Renal cortex interstitium (tissue), 15 donors: ENCODE measurements at places on chromosomes 16 and 17. TPM values are rescaled to one million over a fixed set of nuclear protein-coding genes. Genes with fewer than 3 reads are reported as not detected.
A peak's percentile ranks its signal among the peaks of the same experiment; 100 is the strongest.

DNA sequence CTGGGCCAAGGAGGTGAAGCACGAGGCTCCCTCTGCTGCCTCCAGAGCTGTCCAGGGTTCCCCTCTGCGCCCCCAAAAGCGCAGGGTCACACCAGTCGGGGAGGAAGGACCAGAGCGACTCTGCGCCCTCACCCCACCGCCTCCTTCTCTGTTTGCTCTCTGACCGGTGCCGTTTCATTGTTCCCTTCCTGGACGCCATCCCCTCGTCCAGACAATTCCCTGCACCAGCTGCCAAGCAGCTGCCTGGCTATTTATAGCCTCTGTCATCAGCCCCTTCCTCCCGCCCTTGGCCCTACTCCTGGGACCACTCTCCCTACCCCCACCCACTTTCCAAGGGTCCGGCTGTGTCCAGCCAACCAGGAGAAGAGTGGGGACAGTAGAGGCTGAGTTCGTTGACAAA lies 68.8 kb upstream of the CREBBP start:
- no peak for DNase-seq

- DNase-seq = no peak
Observed at GRCh38 chr16:85627526-85628264, 14.6 kb downstream of the GSE1 start.

- no peak for DNase-seq
Observed at GRCh38 chr17:21214777-21215541, 998 bp upstream of the TMEM11 start.

DNA sequence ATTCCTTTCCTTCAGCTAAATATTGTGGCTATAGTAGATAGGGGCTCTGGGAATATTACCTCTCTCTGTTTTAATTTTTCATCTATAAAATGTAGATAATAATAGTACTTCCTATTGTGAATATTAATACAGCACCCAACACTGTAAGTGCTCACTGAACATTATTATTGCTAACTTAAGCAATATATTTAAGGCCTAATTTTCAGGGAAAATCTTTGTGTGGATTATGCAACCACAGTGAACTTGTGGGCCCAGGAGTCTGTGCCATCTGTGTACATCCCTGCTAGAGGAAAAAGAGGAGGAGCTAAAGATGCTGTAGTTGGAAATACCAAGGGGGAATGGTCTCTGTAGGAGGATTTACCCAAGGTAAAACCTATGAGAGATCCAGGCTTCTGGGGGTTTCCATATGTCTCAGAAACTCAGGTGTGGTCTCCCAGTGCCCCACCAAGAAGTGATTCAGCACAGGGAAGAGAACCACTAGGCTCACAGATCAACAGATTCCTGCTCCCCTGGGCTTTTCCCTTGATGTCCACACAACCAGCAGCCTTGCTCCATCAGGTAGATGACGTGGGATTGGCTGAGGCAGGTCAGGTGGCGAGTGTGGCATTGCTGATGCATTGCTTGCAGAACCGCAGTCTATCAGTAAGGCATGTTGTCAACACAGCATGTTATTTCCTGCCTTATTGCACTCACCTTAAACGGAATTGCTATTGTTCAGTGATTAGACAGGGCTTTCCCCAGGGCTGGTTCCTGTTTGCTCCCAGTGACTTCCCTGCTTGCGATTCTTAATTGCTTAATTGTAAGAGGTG lies 1.6 kb upstream of the N4BP1 start:
- no peak for DNase-seq

- DNase-seq = no peak
Observed at GRCh38 chr17:64216000-64216337, 47.1 kb downstream of the TEX2 start.

DNA sequence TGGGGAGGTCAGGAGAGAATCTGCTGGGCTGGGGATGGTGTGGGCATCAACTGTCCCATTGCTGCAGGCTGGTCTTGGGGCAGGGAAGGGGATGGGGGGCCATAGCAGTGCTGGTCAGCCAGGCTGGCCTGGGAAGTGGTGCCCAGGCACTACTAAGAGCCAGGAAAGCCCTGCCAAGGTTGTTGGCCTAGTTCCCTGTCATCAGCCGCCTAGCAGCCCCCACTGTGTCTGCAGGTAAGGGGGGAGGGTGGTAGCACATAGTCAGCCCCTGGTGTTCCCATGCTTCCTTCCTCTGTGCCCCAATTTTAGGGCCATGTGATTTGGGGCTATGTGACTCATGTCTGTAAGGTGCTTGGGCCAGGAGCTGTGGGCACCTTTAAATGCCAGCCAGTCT lies 17.8 kb downstream of the GJD3 start:
- DNase-seq = no peak

DNA sequence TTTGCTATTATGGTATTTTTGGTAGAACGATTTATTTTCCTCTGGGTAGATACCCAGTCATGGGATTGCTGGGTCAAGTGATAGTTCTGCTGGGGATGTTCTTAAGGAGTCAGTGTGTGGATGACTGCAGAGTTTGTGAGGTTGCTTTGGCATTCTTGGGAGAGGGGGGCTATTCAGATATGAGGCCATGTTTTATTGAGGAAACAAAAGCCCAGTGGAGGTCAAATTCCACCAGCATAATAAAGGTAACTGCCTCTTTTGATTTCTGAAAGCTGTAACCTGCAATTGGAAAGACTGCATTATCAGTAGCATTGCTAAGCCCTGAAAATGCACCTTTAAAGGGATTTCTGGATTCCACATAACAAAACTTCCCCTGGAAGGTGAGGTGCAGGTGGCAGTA lies 43.7 kb upstream of the HNF1B start:
- DNase-seq = no peak

DNA sequence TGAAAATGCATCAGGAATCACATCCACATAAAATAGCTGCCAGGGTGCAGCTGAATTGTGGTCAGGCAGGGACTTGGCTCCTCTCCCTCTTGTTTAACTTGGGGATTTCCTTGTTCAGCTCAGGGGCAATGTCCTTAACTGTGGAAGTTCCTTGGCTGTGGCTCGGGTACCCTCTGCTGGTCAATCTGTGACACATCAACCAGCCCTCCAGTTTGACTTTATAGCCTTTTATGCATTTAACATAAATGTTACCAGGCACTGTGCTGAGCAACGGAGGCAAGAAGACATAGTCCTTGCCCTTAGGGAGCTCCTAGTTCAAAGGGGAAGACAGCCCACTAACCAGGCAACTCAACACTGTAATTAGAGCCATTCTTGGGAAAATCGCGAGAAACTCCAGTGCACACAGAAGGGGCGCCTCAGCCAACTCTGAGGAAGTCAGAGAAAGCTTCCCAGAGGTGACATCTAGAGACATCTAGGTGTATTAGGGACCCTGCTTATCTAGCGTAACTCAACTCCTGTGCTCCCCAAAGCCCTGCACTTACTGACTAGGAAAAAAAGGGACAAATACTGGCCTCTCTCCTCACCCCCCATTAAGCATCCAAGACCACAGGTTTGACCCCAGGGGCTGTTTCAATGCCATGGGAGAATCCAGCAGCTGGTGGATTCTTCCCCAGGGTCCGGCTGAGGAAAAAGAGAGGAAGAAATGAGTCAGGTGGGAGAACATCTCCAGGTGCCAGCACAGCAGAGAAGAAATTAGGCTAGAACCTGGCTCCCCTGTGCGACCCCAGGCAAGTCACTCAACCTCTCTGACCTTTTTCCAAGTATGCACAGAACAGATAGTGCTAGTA lies 17.3 kb upstream of the EEF2K start:
- no peak for DNase-seq

GRCh38 chr16:57392694-57393093 lies 11.9 kb upstream of the CCL17 start:
- DNase-seq = no peak

DNA sequence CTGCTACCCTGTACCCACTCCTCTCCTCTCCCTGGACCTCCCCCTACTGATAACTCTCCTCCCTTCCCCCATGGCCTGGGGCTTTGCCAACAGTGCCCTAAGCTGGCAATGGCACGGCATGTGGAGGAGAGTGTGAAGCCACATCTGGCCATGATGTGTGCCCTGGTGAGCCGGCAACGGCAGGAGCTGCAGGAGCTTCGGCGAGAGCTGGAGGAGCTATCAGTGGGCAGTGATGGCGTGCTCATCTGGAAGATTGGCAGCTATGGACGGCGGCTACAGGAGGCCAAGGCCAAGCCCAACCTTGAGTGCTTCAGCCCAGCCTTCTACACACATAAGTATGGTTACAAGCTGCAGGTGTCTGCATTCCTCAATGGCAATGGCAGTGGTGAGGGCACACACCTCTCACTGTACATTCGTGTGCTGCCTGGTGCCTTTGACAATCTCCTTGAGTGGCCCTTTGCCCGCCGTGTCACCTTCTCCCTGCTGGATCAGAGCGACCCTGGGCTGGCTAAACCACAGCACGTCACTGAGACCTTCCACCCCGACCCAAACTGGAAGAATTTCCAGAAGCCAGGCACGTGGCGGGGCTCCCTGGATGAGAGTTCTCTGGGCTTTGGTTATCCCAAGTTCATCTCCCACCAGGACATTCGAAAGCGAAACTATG lies 5.2 kb downstream of the TRAF4 start:
- DNase-seq = no peak

GRCh38 chr17:67718325-67718941 lies 697 bp downstream of the NOL11 start:
- DNase-seq = no peak

DNA sequence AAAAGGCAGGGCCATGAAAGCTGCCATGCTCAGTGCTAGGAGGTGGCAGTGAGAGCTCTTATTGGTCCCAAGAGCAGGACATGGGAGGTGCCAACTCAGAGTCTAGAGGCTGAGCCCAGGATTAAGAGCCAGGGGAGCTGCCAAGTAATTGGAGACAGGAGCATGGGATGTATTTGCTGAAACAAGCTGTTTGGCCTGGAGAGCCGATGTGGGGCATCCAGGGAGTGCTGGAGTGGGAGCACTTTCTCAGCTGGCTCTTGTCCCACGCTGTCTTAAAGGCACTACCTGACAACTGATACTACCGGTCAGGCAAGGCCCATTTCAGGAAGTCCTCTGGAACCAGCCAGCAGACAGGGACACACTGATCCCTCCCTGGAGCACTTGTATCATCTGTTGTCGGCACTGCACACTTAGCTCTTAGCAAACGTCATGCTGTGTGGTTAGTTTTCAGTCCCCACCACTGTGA lies 19.3 kb downstream of the ANKFN1 start:
- DNase-seq = peak; percentile 31

GRCh38 chr17:19457830-19458271 lies 46.8 kb downstream of the RNF112 start:
- DNase-seq = no peak

DNA sequence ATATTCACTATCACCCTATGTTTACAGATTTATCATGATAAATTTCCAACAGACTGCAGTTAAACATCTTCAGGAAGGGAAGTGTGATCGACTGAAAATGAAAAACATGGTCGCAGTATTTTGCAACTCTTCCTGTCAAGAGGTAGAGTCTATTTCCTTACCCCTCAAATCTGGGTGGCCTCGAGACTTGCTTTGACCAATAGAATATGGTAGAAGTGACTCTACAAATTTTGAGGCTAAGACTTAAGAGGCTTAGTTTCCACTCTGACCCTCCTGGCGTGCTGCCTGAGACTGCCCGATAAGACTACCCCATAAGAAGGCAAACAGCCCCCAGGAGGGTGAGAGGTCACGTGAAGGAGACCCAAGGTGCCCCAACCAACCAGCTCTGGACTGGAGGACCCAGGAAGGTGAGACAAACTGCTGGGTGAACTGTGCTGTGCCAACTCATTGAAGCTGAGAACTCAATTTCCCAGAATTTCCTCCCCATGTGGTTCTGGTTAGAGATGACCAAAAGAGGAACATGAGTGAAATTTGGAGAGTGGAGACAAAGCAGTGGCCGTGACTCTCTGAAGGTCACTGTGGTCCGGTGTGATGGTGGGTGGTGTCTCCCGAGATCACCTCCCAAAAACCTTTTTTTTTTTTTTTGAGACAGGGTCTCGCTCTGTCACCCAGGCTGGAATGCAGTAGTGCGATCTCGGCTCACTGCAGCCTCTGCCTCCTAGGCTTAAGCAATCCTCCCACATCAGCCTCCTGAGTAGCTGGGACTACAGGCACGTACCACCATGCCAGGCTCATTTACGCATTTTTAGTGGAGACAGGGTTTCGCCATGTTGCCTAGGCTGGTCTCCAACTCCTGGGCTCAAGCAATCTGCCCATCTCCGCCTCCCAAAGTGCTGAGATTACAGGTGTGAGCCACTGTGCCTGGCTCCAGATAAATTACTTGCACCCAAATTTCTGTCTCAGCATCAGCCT lies 38.2 kb upstream of the LITAF start:
- DNase-seq = no peak

GRCh38 chr17:67477687-67478086 lies 100.6 kb downstream of the PITPNC1 start:
- no peak for DNase-seq

- DNase-seq = no peak
Observed at GRCh38 chr17:69588827-69589239, 174.3 kb downstream of the MAP2K6 start.

- no peak for DNase-seq
Observed at GRCh38 chr17:22410136-22410535, 717.8 kb downstream of the KCNJ18 start.

DNA sequence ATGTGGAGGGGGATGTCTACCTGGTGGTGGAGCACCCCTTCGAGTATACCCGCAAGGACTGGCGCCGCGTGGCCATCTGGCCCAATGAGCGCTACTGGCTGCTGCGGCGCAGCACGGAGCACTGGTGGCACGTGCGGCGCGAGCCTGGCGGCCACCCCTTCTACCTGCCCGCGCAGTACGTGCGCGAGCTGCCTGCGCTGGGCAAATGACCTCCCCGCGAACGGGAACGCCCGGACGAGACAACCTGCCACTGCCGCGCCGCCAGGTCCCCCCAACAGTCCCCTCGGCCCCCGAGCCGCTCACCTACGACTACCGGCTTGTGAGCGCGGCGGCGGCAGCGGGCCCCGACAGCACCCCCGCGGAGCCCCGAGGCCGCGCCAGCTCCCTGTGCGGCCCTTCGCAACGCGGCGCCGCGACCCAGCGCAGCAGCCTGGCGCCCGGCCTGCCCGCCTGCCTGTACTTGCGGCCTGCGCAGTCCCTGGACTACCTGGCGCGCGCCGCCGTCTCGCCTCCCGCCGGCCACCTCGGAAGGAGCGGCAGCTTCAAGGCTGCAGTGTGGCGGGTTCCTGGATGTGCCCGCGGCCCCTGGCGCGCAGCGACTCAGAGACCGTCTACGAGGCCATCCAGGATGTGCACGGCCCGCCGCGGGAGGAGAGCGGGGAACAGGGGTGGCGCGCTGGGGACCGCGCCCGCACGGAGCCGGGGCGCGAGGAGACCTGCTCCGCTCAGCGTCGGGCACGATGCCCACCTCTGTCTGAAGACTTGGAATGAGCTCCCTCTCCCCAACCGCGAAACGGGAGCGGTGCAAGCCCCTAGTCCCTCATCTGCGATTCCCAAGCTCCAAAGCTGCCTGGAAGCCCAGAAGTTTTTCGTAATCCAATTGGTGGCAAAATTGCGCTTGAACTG lies 48.7 kb upstream of the AMZ2 start:
- DNase-seq = no peak

Gene RDM1
- 3.6 TPM for polyA plus RNA-seq

Gene CCL8
- polyA plus RNA-seq = not detected

Gene PIK3R6
- 1.4 TPM for polyA plus RNA-seq

Gene KRTAP2-2
- not detected for polyA plus RNA-seq

Gene FBXL16
- polyA plus RNA-seq = 2.7 TPM

Gene CORO1A
- 16.6 TPM for polyA plus RNA-seq

Gene HP
- 0.85 TPM for polyA plus RNA-seq
